Hippocampal formation (tissue), 2 donors: ENCODE measurements at places on chromosomes 5 and 9.
A peak's percentile ranks its signal among the peaks of the same experiment; 100 is the strongest.

DNA sequence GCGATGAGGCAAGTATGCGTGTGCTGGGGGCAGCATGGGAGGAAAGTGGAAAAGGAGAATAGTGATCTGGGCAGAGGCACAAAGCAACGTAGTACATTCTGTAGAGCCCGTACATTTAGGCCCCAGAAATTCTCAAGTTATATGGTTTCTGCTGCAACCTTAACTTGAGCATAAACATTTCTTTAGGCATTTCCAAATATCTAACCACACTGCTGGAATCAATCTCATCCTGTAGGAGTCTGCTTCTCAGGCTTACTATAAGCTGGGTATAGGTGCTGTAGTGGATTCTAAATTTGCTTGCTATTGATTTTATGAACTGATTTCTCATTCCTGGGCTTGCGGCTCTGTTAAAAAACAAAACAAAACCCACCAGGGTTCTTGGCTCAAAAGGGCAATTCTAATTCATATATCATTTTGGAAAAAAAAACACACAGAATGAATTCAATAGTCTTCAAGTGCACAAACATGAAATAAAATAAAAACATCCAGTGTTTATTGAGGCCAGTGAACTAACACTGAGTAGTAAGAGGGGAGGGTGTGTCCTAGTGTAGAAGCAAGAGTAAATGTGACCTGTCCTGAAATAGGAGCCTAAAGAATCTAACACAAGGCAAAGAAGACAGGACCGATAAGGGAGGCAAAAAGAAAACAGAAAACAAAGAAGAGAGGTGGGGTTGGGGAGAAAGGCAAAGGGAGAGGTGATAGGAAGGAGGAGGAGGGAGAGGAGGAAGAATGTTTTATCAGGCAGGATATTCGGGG is 145.5 kb upstream of the LHFPL2 start:
- DNase-seq: no peak

- no peak for DNase-seq
Measured at GRCh38 chr9:90974643-90975245, 173.1 kb downstream of the SYK start.

DNA sequence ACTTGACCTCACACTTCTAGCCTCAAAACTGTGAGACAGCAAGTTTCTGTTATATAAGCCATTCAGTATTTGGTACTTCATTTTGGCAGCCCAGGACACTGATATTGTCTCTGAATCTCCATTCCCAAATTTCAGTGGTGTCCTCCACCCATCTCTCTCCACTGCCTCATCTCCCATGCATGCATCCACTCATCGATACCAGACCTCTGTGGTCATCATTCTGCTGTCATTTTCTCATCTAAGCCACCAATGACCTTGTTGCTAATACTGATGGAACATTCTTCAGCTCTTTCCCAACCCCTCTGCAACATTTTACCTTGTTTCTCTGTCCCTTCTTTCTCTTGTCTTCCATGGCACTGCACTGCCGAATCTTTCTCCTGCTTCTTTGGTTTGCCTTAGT is 221.8 kb downstream of the SNX18 start:
- no peak for DNase-seq

DNA sequence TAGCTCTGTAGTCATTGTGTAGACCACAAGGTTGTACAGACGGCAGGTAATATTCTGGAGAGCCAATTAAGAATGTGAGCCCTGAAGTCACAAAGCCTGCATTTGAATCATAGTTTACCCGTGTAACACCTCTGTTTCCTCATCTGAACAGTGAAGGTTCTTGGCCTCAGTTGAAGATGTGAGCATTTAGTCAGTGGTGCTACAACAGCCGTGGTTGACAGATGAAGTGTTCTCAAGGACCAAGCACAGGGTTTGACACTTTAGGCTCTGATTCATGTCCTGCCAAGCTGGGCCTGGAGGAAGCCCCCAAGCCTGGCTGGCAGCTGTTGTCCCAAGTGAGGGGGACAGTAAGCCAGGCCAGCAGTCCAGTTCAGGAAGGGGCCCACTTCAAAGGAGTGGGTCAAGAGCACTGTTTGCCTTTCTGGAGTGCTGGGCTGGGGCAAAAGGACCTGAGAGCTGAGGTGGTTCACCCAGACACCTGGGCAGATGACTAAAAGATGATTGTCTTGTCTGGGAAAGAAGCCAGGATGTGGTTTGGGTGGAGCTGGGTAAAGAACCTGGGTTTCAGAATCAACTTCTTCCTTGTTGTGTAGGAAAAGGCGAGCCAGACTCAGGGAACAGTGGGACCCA is 20.7 kb downstream of the FAXDC2 start:
- DNase-seq: no peak

DNA sequence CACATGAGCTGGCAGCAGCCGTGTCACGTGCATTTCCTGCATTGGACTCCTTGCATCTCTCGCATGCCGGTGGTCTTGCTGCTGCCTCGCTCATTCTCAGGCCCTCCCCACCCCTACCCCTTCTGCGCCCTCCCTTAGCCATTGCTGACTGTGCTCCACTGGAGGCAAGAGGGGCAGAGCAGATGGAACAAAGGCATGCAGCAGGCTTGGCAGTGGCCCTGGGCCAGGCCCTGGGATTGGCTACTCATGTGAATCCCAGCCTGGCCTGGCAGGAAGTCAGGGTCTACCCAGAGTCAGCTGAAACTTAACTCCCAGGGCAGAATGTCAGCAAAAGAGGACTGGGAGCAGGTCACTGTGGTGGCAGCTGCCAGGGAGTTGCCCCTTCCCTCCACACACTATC is 62.3 kb downstream of the TSTD2 start:
- DNase-seq: peak; percentile 34

GRCh38 chr5:52579391-52579790 is 208.3 kb upstream of the ITGA1 start:
- DNase-seq: no peak

- DNase-seq: no peak
Measured at GRCh38 chr5:115452536-115453235, 91.9 kb downstream of the FEM1C start.

DNA sequence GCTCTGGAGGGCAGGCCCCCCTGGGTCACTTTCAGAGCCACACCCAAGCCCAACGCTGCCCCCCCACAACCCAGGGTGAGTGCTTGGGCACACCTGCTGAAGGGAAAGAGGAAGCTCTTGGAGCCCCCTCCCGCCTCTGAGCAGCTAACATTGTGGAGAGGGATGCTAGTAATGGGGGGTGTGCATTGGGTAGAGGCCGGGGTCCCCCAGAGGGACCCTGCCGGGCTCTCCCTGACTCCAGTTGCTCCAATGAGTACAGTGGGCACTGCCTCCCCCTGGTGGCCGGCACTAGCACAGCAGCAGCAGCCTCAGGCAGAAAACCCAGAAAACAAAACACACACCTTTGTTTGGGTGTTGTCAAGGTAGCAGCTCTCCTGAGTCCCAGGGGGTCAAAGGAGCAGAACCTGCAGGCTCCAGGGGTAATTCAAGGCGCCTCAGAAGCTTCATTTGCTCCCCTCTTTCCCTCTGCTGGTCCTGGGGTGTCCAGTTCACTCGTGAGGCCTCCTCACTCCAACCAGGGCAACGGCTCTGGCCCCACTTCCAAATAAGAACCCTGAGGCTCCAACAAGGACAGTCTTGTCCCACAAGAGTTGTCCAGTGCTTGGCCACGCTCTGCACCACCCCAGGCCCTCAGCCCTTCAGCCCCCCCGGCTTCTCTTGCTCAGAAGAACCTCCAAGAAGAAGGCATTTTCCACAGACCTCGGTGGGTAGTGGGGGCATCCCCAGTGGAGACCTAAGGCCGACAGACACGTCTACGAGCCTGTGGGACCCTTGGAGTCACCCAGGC is 16.1 kb downstream of the GBGT1 start:
- DNase-seq: peak; percentile 70

DNA sequence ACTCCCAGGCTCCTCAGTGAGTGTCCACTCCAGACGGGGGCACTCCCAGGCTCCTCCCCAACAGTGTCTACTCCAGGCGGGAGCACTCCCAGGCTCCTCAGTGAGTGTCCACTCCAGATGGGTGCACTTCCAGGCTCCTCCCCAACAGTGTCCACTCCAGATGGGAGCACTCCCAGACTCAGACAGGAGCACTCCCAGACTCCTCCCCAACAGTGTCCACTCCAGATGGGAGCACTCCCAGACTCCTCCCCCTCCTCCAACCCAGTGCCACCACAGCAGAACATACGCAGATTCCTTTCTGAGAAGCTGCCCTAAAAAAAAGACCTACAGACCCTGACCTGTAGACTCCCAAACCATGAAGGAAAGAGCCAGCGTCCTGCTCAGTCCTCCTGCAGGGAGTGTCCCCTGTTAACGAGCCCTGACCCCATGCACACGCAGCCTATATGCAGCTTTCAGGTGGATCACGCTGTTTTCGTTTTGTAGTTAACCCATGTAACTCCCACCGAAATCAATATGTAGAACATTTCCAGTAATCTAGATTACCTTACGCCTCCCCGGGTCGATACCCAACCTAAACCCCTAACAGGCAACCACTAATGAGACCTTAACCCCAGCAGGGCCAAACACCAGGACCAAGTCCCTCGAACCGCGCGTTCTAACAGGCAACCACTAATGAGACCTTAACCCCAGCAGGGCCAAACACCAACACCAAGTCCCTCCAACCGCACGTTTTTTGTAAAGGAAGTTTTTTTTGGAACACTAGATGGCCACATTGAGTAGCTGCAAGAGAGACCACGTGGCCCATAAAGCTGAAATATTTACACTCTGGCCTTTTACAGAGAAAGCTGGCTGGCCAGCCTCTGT is 15.7 kb downstream of the PNPLA7 start:
- DNase-seq: no peak
